ENCODE measurements at places on chromosomes 5 and 9.

DNA sequence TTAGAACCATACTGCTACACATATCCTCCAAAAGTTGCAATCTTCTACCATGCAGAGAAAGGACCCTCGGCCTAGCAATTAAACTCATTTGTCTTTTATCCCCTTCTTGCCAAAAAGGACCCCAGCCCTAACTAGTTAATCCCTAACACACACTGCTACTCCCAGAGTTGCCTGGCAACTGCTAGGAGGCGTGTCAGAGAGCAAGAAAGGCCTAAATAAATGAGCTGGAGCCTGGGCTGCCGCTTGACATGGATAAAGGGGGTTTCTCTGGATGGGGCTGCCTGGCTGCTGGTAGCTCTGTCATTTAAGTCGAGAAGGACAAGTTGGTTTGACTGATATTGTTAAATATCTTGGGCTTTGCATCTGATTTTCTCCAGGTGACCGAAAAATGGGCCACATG, 194.8 kb downstream of the CRB2 start:
- no peak for DNase-seq

GRCh38 chr9:14373706-14374105, 59.8 kb upstream of the NFIB start:
- DNase-seq = no peak

- DNase-seq = no peak
Observed at GRCh38 chr5:131218392-131218791, 45.5 kb upstream of the CDC42SE2 start.

GRCh38 chr9:13665418-13666066, 386.1 kb upstream of the MPDZ start:
- no peak for DNase-seq

DNA sequence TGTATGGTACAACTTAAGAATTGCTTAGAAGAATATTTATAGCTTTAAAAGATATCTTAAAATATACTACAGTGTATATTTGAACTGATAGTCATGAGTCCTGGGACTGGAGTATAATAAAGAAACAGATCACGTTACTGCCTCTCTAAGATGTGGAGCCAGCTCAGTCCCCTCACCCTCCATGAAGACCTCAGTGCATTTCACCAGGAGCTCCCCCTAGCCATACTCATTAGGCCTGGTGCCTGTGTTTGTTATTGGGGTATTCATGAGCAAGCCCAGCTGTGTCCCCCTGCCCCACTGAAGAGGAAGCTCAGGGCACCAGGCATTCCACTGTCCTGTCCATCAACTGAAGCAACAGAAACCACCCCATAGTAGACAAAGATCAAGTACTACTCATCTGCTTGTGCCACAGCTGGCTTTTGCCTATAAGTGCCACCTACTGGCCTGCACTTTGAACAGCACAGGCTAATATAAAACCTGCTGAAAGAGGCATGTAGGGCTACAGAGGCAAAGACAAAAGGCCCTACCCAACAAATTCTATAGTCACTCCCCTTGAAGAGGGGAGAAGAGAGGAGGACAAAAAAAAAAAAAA, 850.2 kb upstream of the NUDT12 start:
- DNase-seq = no peak

- peak; percentile 87 for DNase-seq
Observed at GRCh38 chr9:35489313-35490154, at the start of gene RUSC2. RUSC2 (plus strand) TSS chr9:35490111; CDS start chr9:35546522, 56,411 bp downstream.

- DNase-seq = no peak
Observed at GRCh38 chr5:126000507-126000906, 422.7 kb upstream of the GRAMD2B start.

- no peak for DNase-seq
Observed at GRCh38 chr9:105405514-105406131, 42.2 kb upstream of the FSD1L start.

- DNase-seq = no peak
Observed at GRCh38 chr5:115558388-115558956, 13.9 kb upstream of the FEM1C start.

DNA sequence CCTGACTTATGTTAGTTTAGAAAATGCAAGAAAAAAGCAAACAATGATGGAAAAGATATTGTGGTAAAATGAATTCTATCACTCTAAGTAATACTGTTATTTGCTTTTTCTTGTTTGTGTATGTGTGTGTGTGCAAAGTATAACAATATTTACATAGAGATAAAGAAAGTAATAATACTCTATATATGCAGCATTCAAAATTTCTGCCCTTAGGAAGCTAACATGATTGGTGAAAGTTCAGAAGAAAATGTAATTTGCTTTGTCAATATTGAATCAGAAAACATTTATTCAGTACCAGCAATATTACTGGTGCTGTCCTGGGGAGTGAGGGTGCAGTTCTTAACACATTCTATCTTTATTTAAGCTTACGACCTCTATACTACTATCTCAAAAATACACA, 12.9 kb upstream of the PRDM9 start:
- no peak for DNase-seq

GRCh38 chr9:135275571-135276289, 188.3 kb downstream of the OLFM1 start:
- DNase-seq = no peak

DNA sequence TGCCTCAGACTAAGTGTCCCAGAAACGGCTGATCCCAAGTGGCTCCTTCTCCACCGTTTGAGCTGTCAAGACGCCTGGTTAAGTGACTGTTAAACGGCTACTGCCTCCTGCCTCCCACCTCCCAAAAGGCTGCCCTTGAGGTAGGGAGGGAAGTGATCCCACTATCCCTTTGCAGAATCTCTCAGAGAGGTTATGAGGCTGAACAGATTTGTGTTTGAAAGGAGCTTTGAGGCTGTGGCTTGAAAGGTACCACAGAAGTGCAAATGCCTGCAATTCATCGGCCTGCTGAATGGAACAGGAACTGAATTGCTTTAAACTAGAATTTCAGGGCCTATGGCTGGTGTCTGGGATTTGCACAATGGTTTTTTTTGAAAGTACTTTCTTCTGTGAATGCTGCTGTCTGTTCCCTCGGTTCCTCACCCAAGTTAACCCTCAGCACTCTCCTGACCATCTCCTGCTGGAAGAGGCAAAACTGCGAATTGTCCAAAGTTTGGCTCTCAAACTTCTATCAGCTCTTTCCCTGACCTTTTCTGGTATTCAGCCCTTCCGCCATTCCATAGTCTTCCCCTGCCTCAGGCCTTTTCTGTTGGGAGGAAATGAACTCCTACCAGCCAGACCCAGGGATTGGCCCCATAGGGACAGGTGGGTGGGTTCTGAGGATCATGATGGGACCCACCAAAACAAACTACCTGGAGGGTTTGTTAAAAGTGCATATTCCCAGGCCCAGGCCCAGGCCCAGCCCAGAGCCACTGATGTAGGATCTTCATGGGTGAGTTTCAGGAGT, 453.3 kb downstream of the KDM4C start:
- no peak for DNase-seq

- DNase-seq = no peak
Observed at GRCh38 chr9:92324431-92324830, 719 bp downstream of the NOL8 start.

GRCh38 chr5:39376293-39376714, 12.0 kb upstream of the C9 start:
- DNase-seq = no peak

GRCh38 chr5:107450531-107450930, 220.2 kb downstream of the EFNA5 start:
- no peak for DNase-seq

DNA sequence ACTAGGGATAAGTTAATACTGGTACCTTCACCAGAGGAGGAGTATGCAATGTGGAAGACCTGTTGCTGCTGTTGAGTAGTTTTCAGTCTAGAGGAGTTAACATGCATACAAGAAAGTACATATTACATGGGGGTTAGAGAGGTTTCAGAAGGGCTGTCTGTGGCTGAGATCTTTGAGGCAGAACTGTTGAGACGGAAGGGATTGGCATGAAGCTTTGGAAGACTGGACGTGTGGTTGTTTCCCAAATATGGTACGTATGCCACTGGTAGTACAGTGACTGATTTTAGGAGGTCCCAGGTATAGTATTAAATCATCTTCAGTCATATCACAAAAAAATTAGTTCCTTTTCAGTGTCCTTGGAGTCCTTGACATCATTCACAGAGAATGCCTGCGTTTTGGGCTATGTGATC, 17.6 kb downstream of the TNFAIP8 start:
- DNase-seq = no peak

- no peak for DNase-seq
Observed at GRCh38 chr9:14027116-14027800, 286.7 kb downstream of the NFIB start.

DNA sequence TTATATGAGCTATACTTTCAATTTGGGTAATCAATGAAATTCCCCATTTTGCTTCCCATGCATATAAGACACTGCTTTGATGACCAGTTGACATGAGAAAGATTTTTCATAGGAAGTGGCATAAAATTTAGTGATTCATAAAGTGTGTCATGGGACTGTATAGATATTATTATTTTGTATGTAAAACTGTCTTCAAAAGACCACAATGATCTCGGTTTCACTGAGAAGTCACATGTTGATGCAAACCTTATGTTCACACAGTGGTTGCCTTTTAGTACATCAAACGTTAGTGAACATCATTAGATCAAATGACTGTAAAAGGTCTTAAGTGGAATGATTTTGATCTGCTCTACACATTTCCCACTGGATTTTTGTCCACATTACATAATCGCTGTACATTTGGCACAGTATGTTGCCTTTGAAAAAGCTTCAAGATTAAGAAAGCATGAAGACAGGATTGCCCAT, 349.2 kb upstream of the MEF2C start:
- DNase-seq = no peak

DNA sequence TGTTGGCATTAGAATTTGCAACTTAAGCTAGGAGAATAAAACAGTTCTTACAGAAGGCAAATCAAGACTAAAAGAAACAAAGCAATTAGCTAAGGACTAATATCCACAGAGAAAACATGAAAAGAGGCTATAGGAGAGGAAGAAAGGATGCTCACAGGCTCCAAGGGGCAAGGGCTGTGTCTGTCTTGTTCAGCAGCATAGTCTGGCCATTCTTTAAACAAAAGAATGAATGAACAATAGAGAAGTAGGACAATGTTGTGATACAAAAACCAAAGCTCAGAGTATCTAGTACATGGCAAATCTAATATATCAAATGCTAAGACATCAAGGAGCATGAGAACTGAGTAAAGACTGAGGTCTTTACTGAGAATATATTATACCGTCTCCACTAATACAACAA, 39.5 kb downstream of the PLPP1 start:
- DNase-seq = no peak

GRCh38 chr5:115844321-115844817, 2.6 kb downstream of the AP3S1 start:
- no peak for DNase-seq

GRCh38 chr5:133331941-133332340, 280.1 kb downstream of the HSPA4 start:
- no peak for DNase-seq

- no peak for DNase-seq
Observed at GRCh38 chr5:159156426-159157238, 52.7 kb downstream of the RNF145 start.

GRCh38 chr9:81519816-81520495, 169.4 kb downstream of the TLE1 start:
- DNase-seq = no peak

DNA sequence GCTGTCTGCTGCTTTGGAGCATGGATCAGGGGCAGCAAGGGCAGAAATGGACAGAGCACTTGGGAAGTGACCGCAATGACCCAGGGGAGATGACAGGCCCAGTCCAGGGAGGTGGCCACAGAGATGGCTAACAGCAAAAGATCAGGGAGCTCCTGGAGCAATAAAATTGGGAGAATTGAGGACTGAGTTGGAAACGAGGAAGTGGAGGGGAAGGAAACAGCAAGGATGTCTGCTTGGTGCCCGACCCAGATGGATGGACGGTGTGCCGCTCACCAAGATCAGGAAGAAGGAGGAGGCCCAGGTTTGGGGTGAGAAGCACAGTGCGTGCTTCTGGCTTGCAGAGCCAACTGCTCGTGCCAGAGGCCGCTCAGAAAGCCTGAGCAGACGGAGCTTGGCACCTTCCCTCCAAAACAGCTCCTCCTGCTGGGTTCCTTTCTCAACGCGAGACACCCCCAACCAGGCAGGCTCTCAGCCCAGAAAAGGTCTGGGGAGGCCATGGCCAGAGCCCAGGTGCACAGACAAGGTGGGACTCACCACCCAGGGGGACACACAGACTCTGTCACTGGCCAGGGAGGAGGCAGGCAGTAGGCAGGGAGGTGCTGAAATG, 1.7 kb upstream of the SLC34A1 start:
- no peak for DNase-seq

- DNase-seq = peak; percentile 23
Observed at GRCh38 chr5:178421699-178422399, 168.3 kb downstream of the COL23A1 start.

DNA sequence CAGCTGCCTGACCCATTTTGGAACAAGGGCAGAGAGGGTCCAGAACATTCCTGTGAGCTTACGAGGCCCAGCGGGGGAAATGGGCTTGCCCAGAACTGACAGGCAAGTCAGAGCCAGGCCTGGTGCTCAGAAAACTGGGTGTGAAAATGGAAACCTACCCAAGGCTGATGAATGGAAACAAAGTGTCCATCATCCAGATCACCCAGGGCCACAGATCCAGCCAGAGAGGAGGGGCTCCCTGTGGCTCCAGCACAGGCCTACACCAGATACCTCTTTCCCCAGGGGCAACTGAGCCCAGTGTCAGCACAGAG, 3.1 kb downstream of the CLTB start:
- DNase-seq = peak; percentile 54

All from suprapubic skin (tissue), 4 donors.